ENCODE measurements at places on chromosomes 2 and 18.

DNA sequence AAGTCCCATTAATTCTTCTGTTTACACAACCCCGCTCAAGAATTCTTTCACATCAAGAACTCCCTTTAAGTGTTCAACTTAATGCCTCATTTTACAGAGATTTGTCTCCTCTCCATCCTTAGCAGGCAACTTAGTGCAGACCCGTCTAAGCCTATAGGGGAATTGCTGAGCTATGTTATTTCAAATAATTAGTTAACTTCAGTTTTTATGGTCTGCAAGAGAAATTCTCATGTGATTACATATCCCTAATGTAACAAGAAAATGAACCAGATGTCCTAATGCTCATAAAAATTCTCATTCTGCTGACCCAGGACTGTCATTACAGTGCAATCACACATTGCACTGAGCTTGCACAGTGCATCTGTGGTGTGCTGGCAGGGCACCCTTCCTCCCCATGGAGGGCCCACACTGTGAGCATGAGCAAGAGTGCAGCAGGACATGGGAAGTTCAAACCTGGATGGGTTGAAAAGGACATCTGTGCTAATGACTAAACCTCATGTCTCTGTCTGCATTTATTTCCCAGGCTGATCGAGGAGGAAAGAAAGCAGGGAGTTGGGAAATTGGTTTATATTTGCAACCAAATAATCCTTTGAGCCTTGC, 97.1 kb downstream of the COL5A2 start:
- no peak for DNase-seq

GRCh38 chr18:525036-525797, 24.7 kb upstream of the COLEC12 start:
- no peak for DNase-seq

DNA sequence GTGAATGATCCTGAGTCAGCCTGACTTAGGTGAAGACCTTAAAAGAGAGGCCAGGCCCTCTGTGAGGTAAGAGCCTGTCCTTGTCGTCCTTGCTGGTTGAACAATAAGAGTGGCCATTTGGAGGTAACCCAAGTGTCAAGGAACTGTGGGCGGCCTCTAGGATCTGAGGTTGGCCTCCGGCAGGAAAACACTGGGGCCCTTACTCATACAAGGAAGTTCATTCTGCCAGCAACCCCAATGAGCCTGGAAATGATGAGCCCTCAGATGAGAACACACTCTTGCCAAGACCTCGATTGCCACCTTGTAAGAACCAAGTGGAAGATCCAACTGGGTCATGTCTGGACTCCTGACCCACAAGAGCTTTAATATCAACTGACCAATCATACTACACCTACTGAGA, 95.5 kb upstream of the LRATD1 start:
- no peak for DNase-seq

- peak; percentile 22 for DNase-seq
Measured at GRCh38 chr18:63016270-63016669, 300.9 kb downstream of the PHLPP1 start.

DNA sequence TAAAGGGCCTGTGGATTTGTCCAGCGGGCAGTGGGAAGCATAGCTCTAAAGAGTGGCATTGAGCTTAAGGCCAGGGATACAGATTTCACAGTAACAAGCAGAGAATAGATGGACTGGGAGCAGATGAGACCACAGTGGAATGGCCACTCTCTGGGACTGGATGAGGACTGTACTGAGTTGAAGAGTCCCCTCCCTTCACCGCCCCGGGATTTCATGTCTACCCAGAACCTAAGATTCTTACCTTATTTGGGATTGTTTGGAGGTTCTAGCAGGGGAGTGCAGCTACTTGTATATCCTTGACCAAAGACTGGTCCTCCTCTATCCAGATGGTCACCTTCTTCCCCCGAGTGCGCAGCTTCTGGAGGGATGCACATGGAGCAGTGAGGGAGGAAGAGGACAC, 28.0 kb upstream of the EFEMP1 start:
- no peak for DNase-seq

DNA sequence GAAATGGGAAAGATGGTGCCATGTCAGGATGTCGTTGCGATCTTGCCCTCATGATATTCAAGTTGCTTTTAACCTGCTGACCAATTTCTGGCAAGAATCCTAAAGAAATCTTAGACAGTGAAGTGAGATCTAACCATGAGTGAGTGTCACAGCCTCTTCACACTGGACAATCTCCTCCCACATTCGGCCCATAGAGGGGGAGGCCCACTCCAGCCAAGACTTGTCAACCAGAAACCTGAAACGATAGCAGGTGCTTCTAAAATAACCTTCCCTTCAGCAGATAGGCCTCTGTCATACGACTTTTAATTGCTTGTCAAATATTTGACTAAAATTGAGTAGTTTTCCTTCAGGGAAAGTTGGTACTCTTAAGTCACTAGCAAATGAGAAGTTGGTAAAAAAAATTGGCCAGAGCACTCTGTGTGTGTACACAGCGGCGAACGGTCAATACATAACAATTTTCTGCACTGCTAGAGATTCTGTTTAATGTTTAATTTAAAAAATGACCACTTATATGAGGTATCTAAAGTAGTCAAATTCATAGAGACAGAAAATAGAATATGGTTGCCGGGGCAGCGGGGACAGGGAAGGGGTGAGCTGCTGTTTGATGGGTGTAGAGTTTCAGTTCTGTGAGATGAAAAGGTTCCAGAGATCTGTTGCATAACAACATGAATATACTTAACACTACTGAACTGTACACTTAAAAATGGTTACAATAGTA, 110.2 kb downstream of the VAPA start:
- DNase-seq, result no peak

DNA sequence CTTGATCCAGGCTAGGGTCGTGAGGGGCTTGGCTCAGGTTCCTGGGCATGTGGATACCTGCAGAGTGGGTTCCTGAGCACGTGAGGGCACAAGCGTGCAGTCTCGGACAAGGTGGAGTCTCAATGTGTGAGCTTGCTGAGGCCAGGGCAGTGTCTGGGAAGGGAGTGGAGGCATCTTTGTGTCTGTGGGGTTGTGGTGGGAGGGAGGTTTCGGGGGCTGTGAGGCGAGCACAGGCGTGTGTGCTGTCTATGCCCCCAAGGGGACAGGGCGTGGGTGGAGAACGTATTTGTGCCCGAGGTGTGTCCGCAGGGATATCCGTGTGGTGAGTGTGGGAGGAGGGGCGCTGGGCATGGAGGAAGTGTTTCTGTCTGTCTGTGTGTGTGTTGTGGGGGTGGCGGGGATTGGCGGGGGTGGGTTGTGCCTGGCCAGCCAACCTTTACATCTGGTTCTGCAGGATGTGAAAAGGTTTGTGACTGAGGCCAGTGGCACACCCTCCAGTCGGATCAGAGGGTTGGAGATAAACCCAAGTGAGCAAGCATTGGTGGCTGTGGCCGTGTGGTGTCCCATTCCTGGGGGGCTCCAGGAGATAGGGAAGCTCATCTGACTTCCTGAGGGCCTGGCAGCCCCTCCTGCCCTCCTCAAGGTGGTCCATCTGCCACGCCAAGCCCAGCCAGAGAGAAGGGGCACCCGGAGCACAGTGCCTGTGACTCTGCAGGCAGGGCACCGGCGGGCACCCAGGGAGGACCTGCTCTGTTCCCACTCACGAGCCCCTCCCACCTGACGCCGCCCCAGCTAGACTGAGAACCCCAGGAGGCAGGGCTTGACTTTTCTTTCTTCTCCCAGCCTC, 57.1 kb downstream of the ZFP36L2 start:
- peak; percentile 62 for DNase-seq

GRCh38 chr2:170717599-170717963, 2.4 kb downstream of the SP5 start:
- no peak for DNase-seq

Measured in GM12864 (cell line).